IMR-90 (cell line): ENCODE measurements at places on chromosomes 5 and 9.

GRCh38 chr5:153831973-153832372 is 206.7 kb downstream of the FAM114A2 start:
- DNase-seq = peak; percentile 49

DNA sequence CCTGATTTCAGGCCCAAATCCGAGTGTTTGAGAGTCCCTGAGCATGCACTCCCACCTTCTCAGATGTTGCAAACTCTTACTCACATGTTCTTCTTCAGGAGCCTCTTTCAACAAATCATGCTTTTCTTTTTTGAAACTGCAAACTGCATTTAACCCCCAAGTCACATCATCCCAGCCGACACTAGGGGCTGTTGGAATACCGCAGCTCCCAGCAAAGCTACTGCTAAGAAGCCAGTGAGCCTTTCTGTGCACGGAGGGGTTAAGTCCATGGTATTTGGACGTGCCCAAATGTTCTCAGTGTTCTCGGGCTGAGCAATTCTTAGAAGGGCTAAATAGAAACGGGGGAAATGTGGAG is 282.9 kb downstream of the NFIB start:
- DNase-seq = peak; percentile 18

- no peak for DNase-seq
Measured at GRCh38 chr5:141597814-141598213, 21.0 kb downstream of the DIAPH1 start.

- peak; percentile 73 for DNase-seq
Measured at GRCh38 chr9:131605770-131606590, 60.7 kb downstream of the PRRT1B start.
